Femur (tissue), 1 donor: ENCODE measurements at places on chromosomes 7 and 10.

DNA sequence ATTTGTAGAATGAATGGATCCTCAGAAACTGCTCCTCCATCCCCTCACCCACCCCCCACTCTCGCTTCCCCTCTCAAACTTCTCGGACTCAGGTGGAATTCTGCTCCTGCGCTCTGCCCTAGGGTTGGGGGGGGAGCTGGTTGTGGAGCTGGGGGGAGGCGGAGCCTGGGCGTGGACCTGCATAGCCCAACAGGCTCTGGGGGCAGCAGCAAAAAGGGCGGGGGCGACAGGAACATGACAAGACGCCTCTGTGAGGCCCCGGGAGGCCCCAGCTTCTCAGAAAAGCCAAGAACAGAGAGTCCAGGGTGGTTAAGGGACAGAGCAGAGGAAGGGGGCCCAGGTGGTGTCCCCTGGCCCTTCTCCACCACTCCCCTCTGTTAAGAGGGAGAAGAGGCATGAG is 3.5 kb downstream of the TSC22D4 start:
- DNase-seq = no peak

DNA sequence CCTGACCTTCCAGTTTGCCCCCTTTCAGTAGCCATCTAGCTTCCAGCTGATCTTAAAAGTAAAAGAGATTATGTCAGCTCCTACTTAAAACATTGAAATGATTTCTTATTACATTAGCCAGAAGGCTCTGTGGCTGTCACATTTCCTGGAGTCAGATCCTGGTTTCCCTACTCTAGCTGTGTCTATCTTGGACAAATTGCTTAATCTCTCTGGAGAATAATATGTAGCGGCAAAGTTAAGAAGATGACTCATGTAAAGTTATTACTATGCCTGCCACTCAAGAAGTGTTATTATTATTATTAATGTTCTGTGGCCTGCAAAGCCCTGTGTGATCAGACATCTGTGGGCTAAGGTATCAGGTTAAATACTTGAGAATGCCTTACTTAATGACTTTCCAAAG is 107.2 kb downstream of the RUNDC3B start:
- DNase-seq = no peak

- no peak for DNase-seq
Observed at GRCh38 chr7:139620676-139621344, 97.3 kb downstream of the CLEC2L start.

GRCh38 chr7:111697771-111698170 is 135.5 kb upstream of the IMMP2L start:
- no peak for DNase-seq

DNA sequence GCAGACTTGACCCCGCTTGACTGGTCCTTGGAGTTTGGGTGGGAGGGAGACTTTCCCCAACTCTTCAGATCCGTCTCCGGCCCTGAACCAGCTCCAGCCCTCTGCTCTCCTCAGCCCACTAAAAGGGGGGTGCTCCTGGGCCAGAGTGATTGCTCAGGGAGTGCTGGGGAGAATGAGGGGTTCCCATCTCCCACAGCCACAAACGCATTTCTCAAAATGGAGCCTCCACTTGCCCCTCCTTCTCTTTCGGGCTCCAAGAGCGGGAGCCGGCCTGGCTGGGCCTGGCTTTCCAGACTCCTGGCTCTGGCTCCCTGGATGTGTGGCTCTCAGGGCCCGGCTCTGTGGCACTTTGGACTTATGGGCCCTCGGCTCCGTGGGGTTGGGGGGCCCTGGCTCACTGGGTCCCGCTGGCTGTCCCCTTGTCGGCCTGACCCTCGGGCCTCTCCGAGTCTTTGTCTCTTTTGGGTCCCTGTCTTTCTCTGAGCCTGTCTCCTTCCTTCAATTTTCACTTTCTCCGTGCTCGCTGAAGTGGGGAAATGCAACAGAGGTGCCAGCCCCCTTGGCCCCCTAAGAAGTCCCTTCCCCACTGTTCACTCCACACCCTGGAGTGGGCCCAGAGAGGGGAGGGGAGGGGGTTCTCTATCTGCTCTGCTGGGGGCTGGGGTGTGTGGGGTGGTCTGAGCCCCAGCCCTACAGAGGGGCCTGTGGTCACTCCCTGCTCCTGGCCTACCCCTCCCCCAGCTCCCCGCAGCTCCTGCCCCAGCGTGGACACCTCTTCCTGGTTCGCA is 713 bp downstream of the LZTS2 start:
- DNase-seq = peak; percentile 60

GRCh38 chr7:152501506-152501905 is 65.7 kb upstream of the KMT2C start:
- DNase-seq = no peak

DNA sequence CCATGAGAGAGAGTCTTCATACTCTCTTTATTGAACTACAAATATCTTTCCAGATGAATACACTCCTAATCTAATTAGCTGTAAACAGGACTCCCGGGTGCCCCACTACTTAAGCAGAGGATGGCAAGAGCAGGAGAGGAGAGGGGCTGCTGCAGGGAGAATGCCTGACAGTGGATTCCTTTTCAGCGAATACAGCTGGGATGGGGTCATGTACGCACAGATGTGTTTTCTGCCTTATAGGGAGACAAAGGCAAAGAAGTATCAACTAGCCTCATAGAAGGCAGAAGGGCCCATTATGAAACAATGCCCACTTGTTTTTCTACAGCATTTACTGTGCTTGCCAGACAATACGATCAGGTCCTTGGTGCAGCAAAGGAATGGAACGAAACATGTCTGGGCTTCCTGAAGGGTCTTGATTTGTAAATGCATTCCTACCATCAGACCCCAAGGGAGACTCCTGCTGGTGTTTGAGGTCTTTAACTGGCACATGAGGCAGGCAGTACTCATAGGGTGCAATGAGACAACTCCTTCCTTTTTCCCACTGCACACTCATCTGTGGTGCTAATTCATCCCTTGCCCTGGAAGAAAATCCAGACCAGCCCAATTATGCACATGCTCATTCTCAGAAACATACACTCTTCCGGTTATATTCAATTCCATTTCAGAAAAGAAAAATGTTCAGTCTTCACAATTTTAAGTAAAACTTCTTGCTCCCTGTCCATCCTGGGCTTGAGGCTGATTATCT is 117.1 kb downstream of the AOAH start:
- DNase-seq = no peak

DNA sequence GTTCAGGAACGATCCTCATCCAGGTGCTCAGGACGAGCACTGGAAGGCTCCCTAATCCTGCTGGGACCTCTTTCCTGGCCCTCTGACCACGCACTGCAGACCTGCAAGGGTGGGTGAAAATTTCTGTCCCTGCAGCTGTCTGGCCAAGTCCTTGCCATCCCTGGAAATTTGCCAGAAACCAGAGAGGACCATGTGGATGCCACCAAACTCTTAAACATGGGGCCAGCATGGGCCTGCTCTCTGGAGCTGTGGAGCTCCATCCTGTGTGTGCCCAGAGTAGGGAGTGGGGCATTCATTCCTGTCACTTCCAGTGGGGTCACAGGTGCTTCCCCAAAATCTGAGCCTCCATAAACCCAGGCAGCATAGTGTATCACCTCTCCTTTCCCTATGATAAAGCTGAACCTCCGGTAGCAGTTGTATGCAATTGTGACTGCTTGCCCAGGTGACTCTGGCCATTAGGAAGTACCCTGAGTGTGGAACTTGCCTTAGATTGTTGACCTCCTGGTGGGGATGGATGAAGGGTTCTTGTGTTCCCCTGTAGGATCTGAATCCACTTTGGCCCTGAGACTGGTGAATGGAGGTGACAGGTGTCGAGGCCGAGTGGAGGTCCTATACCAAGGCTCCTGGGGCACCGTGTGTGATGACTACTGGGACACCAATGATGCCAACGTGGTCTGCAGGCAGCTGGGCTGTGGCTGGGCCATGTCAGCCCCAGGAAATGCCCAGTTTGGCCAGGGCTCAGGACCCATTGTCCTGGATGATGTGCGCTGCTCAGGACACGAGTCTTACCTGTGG is 57.1 kb downstream of the DMBT1 start:
- DNase-seq = no peak

DNA sequence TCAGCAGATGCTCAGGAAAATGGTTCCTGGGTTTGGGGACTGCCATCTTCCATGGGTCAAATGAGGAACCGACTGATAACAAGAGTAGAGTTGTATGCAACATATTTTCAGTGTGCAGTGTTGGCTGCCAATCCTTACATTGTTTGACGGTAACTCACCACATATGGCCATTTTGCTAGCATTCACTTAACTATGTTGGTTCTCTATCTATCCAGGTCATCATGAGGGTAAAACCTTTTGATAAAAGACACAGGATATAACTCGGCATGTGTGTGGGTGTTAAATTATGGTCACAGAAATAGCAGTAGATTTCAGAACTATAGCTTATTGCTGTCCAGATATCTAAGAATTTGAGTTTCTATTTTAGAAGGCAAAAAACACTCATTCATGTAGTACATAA is 140.7 kb upstream of the AOAH start:
- DNase-seq = no peak

GRCh38 chr10:120098232-120098930 is 205.9 kb downstream of the SEC23IP start:
- no peak for DNase-seq

DNA sequence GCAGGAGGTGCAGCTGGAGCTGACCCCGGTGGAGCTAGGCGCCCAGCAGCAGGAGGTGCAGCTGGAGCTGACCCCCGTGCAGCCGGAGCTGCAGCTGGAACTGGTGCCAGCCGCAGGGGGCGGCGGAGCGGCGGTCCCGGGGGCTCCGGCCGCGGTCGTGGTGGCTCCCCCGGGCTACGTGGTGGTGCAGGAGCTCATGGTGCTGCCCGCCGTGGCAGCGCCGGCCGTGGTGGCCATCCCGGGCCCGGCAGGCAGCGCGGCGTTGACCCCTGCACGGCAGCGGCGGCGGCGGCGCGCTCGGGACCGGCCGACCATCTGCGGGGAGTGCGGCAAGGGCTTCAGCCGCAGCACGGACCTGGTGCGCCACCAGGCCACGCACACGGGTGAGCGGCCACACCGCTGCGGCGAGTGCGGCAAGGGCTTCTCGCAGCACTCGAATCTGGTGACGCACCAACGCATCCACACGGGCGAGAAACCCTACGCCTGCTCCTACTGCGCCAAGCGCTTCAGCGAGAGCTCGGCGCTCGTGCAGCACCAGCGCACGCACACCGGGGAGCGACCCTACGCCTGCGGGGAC is 6.8 kb downstream of the ZNF853 start:
- no peak for DNase-seq

- no peak for DNase-seq
Observed at GRCh38 chr10:12508165-12508564, 158.8 kb downstream of the CAMK1D start.

GRCh38 chr7:100745184-100745583 is 11.8 kb downstream of the ZAN start:
- peak; percentile 86 for DNase-seq

DNA sequence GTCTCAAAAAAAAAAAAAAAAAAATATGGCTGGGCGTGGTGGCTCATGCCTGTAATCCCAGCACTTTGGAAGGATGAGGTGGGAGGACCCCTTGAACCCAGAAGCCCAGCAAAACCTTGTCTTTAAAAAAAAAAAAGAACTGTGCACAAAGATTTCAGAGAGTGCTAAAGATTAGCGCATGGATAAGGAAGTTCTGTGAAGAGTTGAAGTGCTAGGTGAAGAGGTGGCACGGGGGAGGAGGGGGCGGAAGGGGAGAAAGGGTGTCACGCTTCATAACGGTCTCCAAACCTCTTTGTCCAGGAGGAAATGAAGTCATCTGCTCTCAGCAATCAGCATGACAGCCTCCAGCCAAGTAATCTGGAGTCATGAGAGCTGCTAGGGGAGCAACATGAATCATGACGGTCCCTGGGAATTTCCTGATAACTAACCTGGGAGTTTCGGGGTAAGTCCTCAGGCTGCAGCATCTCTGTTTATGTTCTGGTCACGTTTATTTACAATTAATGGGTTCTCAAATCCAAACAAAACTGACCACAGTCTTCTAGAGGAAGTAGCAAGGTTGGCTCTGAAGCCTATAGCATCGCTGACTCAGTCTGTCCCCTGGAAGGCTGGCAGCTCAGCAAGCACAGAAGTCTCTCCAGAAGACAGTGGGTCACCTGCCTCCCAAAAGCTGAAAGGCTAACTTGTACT is 1.9 kb upstream of the PLAU start:
- peak; percentile 55 for DNase-seq

DNA sequence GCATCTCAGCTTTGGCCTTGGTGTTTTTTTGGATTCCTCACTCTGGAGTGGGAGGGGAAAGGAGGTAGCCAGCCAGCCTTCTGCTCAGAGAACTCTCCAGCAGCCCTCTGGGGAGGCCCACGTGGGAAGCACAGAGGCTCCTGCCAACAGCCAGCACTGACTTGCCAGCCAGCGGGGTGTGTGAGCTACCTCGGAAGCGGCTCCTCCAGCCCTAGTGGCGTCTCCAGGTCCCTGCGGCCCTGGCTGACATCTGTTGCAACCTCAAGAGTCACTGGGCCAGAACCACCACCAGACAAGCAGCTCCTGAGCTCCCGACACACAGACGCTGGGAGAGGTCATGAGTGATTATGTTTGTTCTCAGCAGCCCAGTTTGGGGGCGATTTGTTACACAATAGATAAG is 180.2 kb upstream of the FZD8 start:
- peak; percentile 87 for DNase-seq

- no peak for DNase-seq
Observed at GRCh38 chr7:24227603-24228359, 56.2 kb upstream of the NPY start.

GRCh38 chr7:135666156-135666555 is 3.8 kb downstream of the STMP1 start:
- DNase-seq = no peak

GRCh38 chr7:7869651-7870050 is 98.9 kb upstream of the GLCCI1 start:
- no peak for DNase-seq

GRCh38 chr10:63832686-63833085 is 311.5 kb downstream of the REEP3 start:
- DNase-seq = no peak

GRCh38 chr10:22103701-22104470 is 100.4 kb upstream of the DNAJC1 start:
- no peak for DNase-seq

DNA sequence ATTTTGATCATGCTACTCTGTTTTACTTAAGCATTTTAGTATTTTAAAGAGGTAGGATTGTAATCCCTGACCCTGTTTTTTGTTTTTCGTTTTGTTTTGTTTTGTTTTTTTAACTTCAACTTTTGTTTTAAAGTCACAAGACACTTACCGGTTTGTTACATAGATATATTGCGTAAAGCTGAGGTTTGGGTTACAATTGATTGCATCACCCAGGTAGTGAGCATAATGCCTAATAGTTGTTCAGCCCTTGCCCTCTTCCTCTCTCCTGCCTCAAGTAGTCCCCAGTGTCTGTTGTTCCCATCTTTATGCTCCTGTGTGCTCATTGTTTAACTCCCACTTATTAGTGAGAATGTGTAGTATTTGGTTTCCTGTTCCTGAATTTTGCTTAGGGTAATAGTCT is 93.1 kb upstream of the TEX47 start:
- no peak for DNase-seq

- DNase-seq = no peak
Observed at GRCh38 chr10:20616918-20617810, 279.9 kb downstream of the NEBL start.

GRCh38 chr10:54009672-54010071 is 791.4 kb downstream of the PCDH15 start:
- DNase-seq = no peak

- DNase-seq = no peak
Observed at GRCh38 chr7:52197221-52197620, 838.2 kb upstream of the POM121L12 start.

GRCh38 chr7:36096460-36097095 is 56.5 kb upstream of the EEPD1 start:
- no peak for DNase-seq

- DNase-seq = no peak
Observed at GRCh38 chr10:128140425-128140824, 14.2 kb upstream of the MKI67 start.
